ENCODE measurements at places on chromosomes 3 and 15.

GRCh38 chr15:75817138-75817935 lies 25.9 kb upstream of the UBE2Q2 start:
- no peak for DNase-seq

DNA sequence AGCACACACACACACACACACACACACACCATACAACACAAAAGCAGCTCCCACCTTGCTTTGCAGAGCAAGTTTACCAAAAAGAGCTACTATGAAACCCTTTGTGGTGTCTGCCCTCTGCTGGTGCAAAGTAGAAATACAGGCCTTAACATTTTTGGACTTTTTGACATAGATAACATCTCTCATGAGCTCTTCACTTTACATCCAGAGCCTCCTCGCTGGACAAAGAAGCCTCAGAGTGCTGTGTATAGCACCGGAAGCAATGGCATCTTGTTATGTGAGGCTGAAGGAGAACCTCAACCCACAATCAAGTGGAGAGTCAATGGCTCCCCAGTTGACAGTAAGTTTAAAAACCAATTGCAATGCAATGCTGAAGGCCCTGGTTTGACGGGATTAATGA lies 157.9 kb downstream of the CHL1 start:
- DNase-seq = no peak

DNA sequence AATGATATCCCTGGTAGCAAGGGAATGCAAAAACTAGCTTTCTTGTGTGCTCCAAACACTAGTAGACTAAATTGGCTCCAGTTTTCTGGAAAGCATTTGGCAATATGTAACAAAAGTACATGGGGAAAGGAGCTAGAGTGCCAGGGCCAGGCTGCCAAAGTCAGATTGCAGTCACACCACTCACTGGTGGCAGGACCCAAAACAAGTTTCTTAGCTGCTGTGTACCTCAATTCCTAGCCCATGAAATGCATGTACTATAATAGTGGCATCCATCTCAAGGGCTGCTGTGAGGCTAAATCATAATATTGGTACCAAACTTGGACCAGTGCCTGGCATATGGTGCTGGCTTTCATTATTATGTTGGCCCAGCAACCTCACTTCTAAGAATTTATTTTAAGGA lies 49.3 kb downstream of the CLDN18 start:
- no peak for DNase-seq

GRCh38 chr15:66595931-66596545 lies 30.2 kb upstream of the LCTL start:
- no peak for DNase-seq

- DNase-seq = no peak
These were observed 21.5 kb upstream of the PTPN23 start for GRCh38 chr3:47359323-47359722.

- DNase-seq = no peak
These were observed 35.9 kb downstream of the ADCY5 start for GRCh38 chr3:123412811-123413604.

DNA sequence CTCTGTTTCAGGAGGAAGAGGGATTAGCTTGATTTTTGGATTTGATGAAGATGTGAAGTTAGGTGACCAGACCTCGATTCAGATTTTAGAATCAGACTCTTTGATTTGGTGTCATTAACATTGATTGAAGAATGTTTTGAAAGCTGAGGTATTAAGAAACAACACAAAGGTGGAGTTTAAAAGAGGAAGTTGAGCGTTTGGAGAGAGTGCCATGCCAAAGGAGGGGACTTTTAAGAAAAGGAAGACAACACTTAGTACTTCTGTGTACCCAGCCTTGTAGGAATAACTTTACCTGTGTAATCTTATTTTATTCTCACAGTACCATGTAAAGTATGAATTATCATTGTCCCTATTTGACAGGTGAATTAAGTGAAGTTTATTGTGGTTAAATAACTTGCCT lies 34.4 kb downstream of the PPARG start:
- no peak for DNase-seq

GRCh38 chr3:190586631-190587011 lies 72.7 kb downstream of the IL1RAP start:
- DNase-seq = no peak

DNA sequence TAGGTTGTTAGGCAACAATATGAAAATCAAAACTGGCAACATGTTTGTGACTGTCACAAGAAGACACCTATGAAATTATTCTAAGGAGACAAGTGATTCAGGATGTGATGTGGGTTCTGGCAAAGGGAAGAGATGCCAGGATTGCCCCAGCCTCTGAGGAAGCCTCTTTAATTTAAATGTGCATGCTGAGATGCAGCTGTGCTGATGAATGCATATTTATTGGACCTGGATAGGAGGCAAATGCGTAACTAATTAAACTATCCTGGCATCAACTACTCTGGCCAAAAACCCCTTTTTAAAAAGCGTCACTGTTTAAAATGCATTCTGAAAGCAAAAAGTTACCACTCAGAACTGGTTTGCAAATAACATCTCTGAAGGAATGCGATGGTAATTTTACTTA lies 176.5 kb upstream of the DPH6 start:
- DNase-seq = no peak

DNA sequence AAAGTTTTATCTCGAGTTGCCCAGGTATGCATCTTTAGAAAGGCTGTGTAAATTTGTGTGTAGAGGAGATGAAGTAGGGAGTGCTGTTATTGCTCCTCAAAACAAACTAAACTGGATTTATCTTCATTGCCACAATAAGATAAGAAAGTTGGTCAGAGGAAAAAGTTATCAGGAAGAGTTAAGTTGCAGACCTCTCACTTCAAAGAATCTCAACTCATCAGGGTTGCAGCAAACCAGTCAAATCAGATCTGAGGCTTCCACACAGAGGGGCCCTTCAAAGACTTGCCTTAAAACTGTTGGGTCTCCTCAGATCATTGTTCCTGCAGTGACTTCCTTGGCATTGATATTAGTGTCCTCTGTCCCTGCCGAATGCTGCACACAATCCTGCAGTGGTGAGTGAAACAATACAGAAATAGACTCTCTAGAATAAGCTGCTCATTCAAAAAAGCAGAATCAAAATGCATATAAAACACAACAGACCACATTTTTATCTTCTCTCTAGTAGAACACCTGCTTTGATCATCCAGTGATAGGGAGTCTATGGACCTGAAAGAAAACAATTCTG lies 191.2 kb upstream of the CBLB start:
- DNase-seq = no peak

DNA sequence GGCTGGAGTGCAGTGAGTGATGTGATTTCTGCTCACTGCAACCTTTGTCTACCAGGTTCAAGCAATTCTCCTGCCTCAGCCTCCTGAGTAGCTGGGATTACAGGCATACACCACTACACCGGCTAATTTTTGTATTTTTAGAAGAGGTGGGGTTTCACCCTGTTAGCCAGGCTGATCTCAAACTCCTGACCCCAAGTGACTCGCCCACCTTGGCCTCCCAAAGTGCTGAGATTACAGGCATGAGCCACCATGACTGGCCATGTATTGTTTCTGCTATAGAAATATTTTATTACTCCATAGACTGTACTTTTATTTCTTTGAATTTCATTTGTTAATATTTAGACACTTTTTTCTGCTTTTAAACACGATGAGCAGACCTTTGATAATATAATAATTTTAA lies 60.4 kb downstream of the GTF2E1 start:
- no peak for DNase-seq

GRCh38 chr15:57795261-57795660 lies 88.7 kb downstream of the POLR2M start:
- DNase-seq = no peak

DNA sequence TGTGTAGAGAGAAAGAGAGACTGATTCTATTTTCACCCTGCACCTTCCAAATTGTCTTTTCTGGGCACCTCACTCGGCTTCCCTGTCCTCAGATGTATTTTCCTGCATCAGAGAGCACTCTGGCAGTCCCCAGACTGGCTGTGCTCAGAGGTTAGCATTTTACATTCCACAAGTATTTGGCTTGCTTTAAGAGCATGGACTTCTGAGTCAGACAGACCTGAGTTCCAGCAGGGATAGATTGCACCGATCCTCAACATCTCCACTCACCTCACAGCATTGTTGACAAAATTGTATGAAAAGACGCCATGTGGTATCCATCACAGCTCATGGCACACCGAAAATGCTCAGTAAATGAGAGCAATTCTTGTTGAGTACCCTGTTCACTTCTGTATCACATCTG lies 45.6 kb downstream of the SST start:
- no peak for DNase-seq

GRCh38 chr15:101314336-101315125 lies 19.5 kb upstream of the SNRPA1 start:
- DNase-seq = no peak

DNA sequence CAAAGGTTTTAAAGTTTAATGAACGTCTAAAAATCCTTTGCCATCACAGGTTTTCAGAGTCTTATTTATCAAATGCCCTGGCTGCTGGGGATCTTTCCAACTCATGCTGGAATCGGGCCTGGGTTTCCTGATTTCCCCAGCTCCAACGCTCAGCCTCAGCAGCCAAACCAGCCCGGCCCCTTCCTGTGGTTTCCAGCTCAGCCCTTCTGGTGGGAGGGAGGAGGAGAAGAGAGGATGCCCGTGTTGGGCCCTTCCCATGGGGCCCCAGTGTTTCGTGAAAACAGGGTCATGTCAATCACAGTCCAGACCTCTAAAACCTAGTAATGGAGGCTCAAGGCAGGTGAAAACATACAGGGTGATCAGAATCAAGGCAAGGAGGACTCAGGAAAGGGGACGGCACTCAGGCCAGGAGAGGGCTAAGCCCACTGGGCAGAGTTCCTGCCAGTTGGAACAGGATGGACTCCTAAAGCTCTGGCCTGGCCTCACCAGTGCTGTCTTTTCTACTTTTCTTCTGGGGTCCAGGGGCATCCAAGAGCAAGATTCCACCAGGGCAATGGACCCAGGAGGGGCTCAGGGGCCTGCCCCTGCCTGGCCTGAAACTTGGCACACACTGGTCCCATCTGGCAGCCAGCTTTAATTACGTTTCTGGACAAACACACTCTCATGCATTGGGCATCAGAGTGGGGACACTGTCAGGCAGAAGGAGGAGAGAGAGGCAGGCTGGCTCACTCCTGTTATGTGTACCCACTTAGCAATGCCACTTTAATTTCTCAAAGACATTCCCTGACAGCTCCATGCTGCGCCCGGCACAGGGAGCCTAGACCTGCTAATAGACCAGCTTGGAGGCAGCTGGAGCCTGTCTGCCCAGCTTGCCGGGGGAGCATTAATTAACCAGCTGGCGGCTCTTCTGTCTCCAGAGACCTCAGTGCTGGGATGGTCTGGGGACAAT lies 194.6 kb downstream of the FAM43A start:
- no peak for DNase-seq

- DNase-seq = no peak
These were observed 323.8 kb upstream of the DNAJC19 start for GRCh38 chr3:181313335-181313734.

DNA sequence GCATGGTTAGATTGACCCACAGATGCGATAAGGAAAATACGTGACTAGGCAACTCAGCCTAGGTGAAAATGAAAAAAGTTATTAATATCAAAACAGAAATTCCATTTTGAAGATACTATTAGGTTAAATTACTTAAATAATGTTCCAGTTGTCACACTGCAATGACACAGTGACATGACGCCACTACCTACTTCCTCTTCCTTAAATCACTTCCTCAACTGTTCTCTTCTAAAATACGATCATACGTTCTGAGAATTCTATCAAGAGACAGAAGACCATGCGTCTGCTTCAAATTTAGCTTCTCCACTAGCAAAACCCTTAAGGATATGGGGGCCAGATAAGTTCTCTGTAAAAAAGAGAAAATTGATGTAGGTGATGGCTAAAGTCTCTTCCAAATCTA lies 18.2 kb downstream of the CMTM6 start:
- no peak for DNase-seq

DNA sequence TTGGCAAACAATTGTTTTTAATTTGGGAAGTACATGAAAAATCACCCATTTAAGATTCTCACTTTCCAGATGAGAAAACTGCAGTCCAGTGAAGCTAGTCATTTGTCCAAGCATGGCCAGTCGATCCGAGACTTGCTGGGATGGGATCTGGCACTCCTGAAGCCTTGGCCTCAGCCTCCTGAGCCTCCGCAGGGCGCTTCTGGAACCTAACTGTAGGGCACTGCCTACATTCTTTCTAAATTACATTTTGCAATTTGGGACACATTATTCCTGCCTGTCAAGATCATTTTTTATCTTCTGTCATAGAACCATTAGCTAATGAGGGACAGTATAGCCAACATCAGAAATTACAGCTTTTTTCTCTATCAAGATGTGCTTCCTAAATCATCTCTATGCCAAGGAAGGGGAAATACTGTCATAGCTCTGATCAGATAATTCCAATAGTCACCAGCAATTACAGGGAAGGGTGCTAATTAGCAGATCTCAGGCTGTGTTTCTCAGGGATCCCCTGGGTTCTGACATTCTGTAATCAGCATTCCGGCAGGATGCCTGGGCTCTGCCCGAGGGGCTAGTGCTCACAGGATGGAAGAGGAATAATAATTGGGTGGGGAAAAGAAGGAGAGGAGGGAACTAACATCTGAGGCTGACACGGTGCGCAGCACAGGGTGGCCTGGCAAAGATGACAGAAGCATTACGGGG lies 28.3 kb downstream of the ANAPC13 start:
- DNase-seq = no peak

- DNase-seq = no peak
These were observed 22.5 kb downstream of the DMXL2 start for GRCh38 chr15:51600114-51600513.

DNA sequence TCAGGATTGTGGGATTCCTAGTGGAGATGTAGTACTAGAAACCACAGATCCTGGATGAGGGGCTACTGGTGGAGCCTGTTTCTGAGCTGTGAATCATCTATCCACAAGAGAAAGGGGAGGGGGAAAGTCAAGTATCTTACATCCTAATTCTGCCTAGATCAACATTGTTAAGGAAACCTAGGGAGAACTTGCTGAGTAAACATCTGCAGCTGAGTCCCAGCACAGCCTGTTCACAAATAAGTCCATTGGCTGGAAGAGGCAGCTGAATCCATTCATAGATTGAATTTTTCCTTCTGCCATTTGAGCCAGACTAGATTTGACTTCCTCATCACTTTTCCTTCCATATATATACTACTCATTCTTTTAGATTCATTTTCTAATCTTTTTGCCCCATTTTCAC lies 460.5 kb downstream of the TUSC7 start:
- no peak for DNase-seq

DNA sequence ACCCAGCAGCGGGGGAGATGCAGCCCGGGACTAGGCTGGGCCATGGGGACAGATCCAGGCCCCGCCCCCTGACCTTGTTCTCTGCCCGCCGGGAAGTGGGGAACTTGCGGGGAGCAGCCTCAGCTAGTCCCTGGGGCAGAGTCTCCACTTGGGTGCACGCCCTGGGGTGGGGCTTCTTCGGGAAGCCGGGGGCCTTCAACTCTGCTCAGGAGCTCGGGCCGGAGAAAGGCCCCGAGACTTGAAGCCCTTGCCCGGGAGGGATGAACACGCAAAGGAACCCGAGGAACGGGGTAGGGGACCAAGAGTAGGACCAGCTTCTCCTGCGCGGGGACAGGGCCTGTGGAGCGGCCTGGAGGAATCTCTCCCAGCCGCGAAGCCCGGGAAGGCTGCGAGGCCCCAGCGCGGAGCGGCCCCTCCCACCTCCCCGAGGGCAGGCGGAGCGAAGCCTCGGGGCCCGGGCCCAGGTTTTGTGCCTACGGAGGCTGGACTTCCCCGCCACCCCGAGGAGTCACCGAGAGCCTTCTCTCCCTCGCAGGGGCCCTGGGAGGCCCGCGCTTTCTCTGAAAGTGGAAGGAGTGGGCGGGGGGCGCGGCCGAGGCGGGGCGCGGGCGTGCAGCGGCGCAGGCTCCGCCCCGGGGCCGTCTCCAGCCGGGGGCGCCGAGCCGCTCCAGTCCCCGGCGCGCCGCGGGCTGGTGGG lies at the start of gene ITPKA:
Gene ITPKA (plus strand): TSS at position 670 of the 697 bp plus-strand sequence. CDS start 54 bp downstream, outside the sequence.
- DNase-seq = peak; percentile 32

Data from stimulated activated CD4-positive, alpha-beta T cell treated with anti-CD3 and anti-CD28 coated beads, Interleukin-1b, Interleukin-23, amount 100 ng/mL, for 1 hour (primary cell).